CD8-positive, alpha-beta T cell (primary cell): ENCODE measurements at places on chromosomes 4 and X.

DNA sequence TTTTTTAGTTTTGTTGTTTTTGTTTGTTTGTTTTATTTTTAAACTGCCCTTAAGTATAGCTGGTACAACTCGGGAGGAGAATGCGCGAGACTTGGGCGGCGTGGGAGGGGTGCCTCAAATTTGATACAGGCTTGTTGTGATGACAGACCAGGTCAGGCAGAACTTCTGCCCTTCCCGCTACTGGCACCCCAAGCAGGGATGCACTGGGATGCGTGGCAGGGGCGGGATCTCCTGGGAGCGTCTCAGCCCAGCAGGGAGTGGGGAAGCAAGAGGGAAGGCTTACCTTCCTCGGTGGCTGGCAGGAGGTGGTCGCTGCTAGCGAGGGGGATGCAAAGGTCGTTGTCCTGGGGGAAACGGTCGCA, 851 bp downstream of the SFRP2 start:
- no peak for DNase-seq

DNA sequence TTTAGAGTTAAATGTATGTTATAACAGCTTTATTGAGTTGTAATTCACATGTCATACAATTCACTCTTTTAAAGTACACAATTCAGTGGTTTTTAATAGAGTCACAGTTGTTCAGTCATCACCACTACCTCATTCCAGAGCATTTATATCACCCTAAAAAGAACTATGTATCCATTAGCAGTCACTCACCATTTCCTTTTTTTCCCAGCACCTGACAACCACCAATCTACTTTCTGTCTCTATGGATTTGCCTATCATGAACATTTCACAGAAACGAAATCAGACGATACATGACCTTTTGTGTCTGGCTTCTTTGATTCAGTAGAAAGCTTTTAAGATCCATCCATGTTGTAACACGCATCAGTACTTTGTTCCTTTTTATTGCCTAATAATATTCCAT, 52.9 kb upstream of the FRAS1 start:
- DNase-seq: no peak

DNA sequence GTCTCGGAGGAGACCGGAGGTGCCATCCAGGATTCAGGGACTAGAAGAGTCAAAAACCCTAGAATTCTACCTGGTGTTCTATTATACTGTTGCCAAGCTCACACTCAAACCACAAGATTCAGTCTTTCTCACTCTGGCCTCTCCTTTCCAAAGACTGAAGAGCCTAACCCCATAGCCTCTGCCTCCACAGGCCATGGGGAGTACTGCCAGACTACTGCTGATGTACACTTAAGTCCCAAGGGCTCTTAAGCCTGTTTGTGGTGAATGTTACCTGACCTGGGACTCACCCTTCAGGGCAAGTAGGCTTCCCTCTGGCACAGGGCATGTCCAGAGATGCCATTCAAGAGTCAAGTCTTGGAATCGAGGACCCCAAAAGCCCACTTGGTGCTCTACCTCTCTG, 58.9 kb upstream of the IRS4 start:
- DNase-seq: no peak

DNA sequence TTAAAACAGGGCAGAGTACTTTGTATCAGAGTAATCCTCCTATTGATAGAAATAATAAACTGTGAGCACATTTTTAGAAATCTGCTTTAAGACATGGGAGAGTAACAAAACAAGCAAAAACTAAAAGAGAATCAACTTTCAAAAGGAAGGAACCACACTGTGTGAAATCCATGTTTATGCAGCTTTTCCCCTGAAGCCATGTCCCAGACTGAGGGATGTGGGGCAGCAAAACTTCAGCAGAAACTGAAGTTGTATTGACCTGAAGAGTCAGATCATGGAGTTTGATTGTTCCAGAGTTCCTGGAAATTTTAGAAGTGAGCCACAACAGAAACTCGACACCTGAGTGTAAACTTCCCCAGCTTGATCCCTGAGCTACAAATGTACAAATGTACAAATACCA, 53.2 kb downstream of the COMMD8 start:
- no peak for DNase-seq

DNA sequence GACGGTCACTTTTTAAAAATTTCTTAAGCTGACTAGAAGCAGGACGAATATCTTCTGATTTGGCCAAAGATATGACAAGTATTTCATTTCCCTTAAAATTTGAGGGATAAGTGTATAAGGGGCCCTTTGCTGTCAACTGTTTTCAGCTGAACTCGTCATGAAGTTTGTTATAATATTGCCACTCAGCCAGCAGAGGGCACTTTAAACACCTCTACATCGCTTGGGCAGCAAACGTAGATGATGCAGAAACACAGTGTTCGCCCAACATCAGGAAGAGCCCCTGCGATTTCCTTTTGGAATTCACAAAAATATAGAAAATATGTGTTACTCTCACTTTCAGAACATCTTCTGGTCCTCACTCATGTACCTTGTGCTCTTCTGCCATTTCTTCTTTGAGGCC, 435.7 kb upstream of the FMR1 start:
- no peak for DNase-seq
